ENCODE measurements at places on chromosomes 12 and 14.
A peak's percentile ranks its signal among the peaks of the same experiment; 100 is the strongest.

DNA sequence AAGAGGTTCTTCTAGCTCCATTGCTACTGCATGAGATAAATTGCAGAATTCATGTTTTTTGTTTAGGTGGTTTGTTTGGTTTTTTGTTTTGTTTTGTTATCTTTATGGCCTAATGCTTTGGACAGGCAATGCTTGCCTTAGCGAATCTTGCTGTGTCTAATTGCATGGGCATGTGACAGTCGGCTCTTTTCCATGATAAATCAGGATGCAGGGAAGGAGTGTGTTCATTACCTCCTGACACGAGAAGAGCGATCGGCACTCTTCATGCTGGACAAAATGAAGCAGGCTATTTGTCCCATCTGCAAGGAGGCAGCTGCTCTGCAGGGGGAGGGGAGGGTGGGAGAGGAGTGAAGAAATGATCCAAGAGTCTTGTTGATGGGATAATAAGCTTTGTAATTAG, 6.5 kb downstream of the CCDC60 start:
- DNase-seq = no peak

DNA sequence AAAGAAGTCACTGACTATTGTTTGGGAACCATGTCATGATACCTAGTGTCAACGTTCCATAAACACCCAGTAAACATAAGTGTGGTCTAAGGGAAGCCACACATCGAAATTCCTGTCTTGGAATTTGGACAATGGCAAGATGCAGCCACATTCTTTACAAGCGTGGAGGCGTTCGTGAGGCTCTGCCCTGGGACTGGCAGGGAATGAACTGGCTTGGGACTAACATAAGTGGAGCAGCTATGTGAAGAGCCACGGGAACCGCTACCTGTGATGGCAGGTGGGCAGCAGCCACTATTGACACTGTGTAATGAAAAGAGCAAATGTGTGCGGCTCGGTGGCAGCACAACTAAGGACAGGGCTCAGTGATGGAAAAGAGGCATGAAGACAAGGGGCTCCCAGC, 10.0 kb upstream of the NRIP2 start:
- peak; percentile 19 for DNase-seq

- no peak for DNase-seq
Measured at GRCh38 chr12:14886271-14886670, 617 bp upstream of the MGP start.

DNA sequence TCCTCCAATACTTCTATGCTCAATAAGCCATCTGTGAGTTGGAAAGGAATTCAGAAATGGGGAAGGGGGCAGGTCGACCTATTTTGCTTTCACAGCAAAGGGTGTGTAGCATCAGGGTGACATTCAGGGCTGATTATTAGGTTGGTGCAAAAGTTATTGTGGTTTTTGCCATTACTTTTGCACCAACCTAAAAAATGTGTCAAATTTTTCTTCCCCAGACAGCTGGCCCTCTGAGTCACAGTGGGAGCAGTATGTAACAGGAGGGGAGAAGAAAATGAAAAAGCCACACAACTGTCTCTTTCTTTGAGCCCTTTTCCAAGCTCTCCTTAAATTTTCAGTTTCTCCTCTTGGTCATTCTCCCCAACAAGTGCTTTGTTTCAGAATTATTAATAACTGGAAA, 47.1 kb upstream of the GZMB start:
- DNase-seq = no peak

GRCh38 chr14:97106166-97106565, 309.0 kb downstream of the VRK1 start:
- no peak for DNase-seq

DNA sequence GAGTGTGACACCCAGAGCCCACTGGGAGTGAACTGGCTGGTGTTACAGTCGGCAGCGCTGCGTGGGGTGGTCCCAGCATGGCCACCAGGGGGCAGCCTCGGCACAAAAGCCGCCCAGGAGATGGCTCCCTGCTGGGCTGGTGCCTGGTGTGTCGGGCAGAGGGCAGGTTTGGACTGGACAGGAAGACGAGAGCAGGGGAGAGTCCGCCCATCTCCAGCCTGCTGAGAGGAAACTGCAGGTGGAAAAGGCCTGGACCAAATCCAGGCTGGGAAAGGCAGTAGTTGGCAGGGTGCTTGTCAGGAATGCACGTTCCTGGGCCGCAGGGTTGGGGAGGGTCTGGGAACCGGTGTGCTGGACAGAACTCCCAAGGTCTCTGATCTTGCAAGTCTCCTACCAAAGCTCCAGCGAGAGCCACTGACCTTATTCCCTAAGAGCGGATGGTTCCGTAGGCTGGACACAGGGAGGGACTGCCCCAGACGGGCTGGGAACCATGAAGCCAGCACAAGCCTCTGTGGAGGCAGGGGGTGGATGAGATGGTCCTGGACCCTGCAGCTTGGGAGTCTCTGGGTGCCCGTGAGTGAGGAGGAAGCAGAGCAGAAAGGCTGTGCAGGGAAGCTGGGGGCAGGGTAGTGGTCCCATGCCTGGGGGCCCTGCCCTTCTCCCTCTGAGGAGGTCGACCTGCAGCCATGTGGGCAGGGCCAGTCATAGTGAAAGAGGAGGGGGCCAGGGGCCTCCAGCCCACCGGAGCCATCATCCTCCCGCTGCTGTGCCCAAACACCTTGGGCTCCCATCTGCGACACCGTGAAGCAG, 1.8 kb downstream of the AHNAK2 start:
- DNase-seq = peak; percentile 72
